ENCODE measurements at places on chromosomes 6 and 20.
A peak's percentile ranks its signal among the peaks of the same experiment; 100 is the strongest.

- no peak for DNase-seq
Measured at GRCh38 chr6:169213814-169214520, 39.7 kb downstream of the THBS2 start.

GRCh38 chr6:159126590-159126989 lies 42.6 kb upstream of the FNDC1 start:
- no peak for DNase-seq

DNA sequence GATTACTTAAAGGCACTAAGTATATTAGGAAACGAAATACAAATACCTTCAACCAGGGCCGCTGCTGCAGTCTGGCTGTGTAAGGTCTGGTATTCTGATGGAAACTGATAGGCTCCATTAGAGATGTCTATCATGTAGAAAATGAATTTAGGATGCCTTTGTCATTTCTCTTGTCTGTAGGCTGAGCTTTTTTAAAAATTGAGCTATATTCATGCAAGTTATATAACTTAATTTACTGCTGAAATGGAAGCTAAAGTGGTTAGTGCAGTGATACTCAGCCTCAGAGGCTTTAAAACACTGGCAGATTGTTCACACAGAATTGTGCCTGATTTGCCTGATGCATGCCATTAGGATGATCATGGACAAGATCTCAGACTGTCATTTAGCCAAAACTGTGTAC lies 286.2 kb upstream of the QKI start:
- no peak for DNase-seq

DNA sequence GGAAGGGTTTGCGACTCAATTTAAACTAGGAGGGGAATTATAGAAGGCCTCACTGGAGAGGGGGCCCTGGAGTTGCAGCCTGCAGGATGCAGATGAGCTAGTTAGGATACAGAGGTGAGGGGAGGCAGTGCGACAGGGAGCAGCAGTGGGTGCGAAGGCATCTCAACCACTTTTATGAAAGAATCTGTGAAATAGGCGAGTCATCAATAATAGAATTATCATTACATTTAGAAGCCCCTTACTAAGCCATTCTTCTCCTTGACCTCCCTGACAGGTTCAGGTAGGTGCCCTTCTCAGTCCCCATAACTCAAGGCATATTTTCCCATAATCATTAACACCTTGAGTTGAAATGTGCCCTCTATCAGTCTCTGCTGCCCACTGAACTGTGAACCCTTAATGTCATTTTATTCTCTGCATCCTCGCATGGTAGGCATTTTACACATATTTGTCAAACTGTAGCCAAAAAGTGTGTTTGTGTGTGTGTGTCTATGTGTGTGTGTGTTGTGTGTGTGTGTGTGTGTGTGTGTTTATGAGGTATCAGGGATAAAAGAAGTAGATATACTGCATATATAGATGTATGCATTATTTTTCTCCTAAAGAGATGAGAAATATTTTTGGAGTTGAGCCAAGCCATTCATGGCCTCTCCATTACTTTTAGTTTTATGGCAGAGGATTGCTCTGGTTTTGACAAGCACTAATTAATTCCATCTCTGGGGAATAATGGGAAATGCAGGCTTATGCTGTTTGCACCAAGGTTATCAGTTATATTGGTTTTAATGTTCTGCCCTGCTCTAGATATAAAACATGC lies 898.8 kb downstream of the KIF16B start:
- no peak for DNase-seq

GRCh38 chr20:50220093-50220893 lies 29.7 kb downstream of the CEBPB start:
- no peak for DNase-seq

DNA sequence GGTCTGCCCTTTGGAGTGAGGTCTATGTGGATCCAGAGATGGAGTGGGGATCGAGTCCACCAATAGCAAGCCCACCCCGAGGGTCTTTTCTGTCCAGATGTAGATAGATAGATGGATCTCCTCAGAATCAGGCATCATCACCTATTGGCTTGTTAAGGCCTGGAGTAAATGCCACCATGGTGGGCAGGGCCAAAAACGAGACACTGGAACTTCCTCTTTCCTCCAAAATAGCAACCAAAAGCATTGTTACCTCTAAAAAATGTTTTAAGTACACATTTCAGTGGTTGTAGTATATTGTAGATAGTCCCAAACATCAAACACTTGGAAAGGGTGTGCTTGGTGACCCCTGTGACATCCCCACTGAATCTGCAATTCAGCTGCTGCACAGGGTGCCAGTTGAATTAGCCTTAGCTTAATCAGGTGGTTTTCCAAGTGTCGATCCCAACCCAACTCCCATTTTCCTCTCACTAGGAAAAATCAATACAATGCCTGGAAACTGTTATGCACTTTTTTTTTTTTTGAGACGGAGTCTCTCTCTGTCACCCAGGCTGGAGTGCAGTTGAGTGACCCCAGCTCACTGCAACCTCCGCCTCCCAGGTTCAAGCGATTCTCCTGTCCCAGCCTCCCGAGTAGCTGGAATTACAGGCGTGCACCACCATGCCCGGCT lies 35.0 kb upstream of the NELFCD start:
- DNase-seq: no peak

GRCh38 chr6:40948570-40948969 lies 90.5 kb downstream of the UNC5CL start:
- DNase-seq: peak; percentile 16

GRCh38 chr6:7636151-7636550 lies 46.2 kb downstream of the SNRNP48 start:
- DNase-seq: no peak

GRCh38 chr6:134173936-134174671 lies 121.7 kb upstream of the SLC2A12 start:
- DNase-seq: peak; percentile 86

DNA sequence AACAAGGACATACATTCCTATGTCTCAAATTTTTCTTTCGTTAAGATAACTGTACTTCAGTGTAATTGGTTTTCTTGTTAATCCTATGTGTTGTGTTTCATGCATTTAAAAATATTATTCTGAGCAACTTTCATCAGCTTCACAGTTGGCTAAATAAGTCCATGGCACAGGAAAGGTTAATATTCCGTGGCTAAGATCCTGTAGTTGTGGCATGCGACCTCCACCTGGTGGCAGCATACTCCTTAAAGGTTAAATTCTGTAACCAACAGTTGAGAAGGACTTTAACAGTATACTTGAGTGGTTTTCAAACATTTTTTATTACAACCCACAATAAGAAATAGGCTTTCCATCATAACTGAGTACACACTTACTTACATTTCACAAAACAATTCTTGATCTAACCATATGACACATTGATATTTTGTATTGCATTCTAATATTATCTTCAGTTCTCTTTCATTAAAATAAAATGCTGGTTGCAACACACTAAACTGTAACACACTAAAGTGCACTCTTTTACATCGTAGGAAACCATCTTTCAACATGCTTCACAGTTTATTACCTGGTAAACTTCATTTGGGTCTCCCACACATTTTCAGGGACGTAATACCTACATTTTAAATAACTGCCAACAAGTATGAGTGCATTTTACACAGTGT lies 118.3 kb downstream of the SLX4IP start:
- peak; percentile 51 for DNase-seq

- DNase-seq: no peak
Measured at GRCh38 chr6:51429017-51429712, 610.5 kb downstream of the TFAP2B start.
